ENCODE measurements at places on chromosomes 7 and 10. TPM values are rescaled to one million over a fixed set of nuclear protein-coding genes. Genes with fewer than 3 reads are reported as not detected.

GRCh38 chr7:80779456-80779855 is 139.4 kb downstream of the SEMA3C start:
- no peak for DNase-seq

GRCh38 chr7:45225311-45225947 is 67.8 kb downstream of the RAMP3 start:
- no peak for DNase-seq

GRCh38 chr10:48288661-48289060 is 14.2 kb upstream of the FRMPD2 start:
- no peak for DNase-seq

DNA sequence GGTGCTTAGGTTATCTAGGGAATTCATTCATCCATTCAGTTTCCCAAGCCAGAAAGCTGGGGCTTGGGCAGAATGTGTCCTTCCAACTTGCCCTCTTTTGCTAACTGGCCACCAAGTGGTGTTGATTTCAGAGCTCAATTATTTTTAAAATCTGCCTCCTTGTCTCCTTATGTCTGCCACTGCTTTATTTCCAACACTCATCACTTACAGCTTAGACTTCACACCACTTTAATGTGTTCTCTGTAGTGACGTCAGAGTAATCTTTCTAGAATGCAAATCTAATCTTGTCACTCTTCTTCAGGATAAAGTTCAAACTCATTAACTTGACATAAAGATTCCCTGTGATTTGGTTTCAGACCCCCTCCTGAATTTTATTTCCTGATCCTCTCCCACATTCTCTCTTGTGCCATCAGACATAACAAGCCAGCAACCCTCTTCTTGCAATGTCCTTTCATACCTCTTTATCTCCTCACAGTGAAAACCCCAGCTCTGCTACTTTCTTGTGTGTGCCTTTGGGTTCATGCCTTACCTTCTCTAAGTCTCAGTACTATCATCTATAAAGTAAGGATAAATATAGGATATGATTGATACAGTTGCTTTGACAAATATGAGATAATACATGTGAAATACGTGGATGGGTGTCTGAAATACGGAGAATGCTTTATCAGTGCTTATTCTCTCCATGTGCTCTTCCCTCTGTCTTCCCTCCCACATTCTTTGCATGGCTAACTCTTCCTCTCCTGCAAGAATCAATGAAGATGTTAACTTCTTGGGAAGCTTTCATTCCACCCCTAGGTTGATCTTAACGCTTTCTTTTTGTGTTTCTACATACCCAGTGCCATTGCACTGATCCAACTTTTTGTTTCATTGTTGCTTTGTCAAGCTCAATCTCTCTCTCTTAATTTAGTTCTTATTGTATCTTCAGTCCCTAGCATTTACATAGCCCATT is 522.7 kb upstream of the FZD8 start:
- no peak for DNase-seq

DNA sequence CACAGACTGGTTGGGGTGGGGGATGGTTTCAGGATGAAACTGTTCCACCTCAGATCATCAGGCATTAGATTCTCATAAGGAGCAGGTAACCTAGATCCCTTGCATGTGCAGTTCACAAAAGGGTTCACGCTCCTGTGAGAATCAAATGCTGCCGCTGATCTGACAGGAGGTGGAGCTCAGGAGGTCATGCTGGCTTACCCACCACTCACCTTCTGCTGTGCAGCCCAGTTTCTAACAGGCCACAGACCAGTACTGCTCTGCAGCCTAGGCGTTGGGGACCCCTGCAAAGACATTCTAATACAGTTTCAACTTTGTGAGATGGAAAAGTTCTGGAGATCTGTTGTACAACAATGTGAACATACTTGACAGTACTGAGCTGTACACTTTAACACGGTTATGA is 39.9 kb downstream of the STRA8 start:
- DNase-seq, result no peak

SFTPA1 gene
- total RNA-seq, result not detected

GRCh38 chr10:67697724-67698131 is 1.7 kb upstream of the CTNNA3 start:
- DNase-seq, result peak; percentile 39

COL13A1 gene
- not detected for total RNA-seq

DNA sequence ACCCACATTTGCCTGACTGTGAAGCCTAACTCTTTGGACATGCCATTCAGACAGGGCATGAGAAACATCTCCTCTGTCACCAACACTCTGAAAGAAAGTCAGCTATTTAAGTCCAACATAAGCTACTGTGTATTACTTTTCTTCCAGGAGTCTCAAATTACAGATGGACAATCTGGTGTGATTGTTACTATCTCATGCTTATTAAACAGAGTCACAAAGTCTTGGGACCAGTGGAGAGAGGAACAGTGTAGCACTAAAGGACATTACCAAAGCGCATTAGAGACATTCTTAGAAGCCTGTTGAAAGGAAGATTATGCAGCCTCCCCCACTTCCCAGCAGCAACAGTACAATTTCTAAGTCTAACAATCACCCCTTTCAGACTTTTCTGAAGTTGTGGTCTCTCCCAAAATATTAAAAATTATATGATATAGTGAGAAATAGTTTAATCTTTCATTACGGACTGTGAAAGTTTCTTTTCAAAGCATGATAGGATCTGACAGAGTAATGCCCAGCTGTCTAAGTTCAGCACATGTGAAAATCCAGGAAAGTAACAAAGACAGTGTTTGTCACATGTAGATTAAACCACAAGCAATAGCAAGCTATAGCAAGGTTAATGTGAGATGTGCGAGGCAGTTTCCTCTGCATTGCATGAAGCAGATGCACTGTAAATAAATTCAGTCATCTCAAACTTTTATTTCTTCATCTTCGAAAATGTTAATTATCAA is 280.9 kb upstream of the FZD8 start:
- no peak for DNase-seq

GRCh38 chr10:133403359-133403758 is 9.4 kb downstream of the MTG1 start:
- DNase-seq, result no peak

NOS3 gene
- total RNA-seq, result 12.0 TPM

HKDC1 gene
- 52.3 TPM for total RNA-seq

- DNase-seq, result no peak
Measured at GRCh38 chr10:31620226-31621151, 301.5 kb downstream of the ZEB1 start.

ZNF33A gene
- total RNA-seq, result 3.2 TPM

GIMAP2 gene
- not detected for total RNA-seq

GRCh38 chr10:24992512-24993133 is 23.3 kb downstream of the ENKUR start:
- peak; percentile 7 for DNase-seq

DNA sequence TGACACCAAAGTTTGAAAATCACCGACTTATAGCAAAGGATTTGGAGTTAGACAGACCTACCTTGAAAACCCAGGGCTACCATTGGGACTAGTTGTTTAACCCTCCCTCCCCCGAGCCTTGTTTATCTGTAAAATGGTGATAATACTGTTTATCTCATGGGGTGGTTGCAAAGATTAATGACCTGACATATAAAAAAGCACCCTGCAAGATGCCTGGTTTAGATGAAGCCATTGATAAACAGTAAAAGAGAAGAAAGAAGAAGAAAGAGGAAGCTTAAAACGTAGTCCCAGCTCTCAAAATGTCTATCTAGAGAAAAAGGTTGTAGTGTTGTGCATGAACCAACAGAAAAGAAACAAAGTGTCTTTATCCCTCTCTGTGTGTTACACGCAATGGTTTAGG is 145.7 kb downstream of the FGFR2 start:
- DNase-seq, result no peak

DNA sequence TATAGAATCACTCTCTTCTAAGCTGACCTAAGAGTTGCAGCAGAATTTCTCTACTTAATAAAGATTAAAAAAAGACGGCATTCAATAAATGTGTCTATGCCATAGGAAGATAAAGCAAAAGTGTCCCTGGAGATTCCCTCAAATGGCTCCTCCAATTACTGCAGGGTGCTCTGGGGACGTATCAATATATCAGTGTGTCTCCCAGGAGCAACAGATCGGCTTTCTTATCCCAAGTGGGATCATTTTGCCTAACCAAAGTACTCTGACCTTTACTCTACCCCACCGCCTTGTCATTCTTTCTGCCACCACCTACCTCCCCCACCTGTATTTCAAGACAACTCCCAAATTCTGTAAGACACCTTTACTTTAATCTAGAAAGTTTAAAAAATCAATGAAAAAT is 202.0 kb upstream of the SEMA3C start:
- no peak for DNase-seq

DNA sequence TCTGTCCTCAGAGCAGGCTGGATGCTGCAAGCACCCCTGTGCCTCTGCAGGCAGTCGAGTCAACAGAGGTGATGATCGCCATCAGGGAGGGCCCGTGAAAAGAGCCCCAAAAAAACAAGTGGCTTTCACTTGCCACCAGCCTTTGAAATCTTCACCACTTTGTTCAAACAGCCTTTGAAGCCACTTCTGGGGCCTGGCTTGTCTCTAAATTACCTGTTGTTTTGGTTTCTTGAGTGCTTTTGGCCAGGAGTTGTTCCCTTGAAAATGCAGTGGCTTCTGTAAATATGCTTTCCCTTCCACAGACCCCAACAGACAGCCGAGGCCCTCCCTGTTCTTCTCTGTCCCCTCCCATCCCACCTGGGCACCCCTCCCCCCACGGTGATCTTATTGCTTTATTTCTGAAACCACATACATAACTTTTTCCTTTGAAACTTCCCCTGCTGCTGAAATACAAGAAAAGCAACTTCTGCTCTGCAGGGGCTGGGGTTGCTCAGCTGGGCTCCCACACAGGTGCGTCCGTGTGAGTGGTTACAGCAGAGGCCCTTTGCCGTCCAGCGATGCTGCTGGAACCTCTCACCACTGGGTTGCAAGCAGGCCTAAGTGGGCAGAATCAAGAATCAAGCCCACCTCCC is 283.8 kb upstream of the SHH start:
- DNase-seq, result no peak

GHITM gene
- 204 TPM for total RNA-seq

DNA sequence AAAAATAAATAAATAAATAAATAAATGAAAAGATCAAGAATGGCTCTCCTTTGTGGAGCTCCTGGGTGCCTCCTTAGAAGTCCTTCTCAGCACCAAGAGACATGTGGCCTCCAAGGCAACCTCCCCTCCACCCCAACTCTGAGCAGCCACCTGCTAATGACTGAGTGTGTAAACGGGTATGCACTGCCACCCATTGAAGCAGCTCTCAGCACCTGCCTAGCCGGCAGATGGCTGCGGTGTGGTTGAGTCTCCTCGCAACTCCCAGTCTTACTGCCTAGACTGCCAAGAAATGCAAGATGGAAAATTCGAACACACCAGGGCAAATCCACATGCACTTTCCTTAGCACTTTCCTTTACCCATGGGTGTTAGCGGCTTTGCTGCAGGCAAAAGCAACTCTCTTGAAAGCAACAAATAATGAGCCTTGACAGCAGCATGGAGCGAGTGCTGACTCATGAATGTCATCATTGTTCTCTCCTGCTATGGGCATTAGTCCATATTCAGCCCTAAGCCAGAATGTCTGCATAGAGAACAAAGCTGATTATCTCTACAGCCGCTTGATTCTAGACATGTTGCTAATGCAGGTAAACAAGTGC is 913.9 kb upstream of the AUTS2 start:
- DNase-seq, result peak; percentile 33

DNA sequence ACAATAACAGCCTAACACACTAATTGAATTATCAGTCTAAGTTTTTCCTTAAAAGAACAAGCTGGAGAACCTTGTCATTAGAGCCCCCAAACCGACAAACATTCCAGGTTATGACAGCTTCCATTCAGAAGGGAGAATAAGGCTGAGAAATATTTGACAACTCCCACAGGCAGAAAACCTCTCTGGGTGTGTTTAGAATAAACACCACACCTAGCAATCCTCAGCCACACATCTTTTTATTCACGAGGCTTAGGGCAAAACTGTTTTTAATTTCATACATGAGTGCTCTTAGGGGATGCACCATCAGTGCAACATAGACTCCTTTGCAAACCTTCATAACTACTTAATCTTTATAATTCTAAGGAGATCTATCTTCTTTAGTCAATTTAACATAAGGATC is 24.2 kb downstream of the STN1 start:
- peak; percentile 33 for DNase-seq

FLNC gene
- total RNA-seq, result 0.12 TPM

DNA sequence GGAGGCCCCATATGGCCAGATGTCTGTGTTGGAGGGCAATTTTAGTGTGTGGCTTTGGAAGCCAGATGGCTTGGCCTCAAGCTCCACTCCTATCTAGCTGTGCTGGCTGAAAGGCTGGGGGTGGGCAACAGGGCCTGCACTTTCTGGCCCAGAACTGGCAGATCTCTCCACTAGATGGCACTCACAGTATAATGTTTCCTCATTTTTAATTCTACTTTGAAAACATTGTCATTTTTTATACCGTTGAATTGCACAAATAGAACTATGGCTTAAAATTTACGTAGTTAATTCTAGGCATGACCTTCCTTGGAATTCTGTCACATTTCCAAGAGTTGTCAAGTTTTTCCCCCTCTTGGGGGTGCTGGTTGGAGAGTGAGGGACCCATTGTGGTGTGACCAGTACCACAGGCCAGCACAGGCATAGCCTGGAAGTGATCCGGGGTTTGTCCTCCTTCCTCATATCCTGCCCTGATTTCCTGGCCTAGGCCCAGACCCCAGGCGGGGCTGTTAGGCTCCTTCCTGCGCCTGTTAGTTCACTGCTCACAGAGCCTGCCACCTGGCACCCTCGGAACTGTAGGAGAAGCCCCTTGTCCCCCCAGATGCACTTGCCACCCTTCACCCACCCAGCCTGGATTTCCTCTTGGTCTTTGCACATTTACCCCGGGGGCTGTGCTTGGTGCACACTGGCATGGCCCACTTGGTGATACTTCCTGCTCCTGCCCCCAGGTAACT is 52.8 kb downstream of the ARHGAP22 start:
- DNase-seq, result peak; percentile 41

GRCh38 chr7:108403597-108404217 is 52.5 kb downstream of the NRCAM start:
- DNase-seq, result no peak

TDRD1 gene
- not detected for total RNA-seq

TMEM140 gene
- total RNA-seq, result 0.81 TPM

GRCh38 chr10:16867556-16867955 is 50.3 kb upstream of the RSU1 start:
- DNase-seq, result peak; percentile 46

RHOBTB1 gene
- total RNA-seq, result 26.7 TPM

- DNase-seq, result no peak
Measured at GRCh38 chr7:88826222-88826621, 30.7 kb upstream of the TEX47 start.

OR2A5 gene
- total RNA-seq, result not detected

- DNase-seq, result no peak
Measured at GRCh38 chr7:132154695-132155471, 421.4 kb downstream of the PLXNA4 start.

- no peak for DNase-seq
Measured at GRCh38 chr7:1112625-1113547, 25.0 kb downstream of the GPER1 start.

LZTS2 gene
- 37.2 TPM for total RNA-seq

PNLIPRP2 gene
- not detected for total RNA-seq

- no peak for DNase-seq
Measured at GRCh38 chr10:932589-932988, 1.1 kb upstream of the LARP4B start.
